ENCODE measurements at places on chromosomes 16 and 17. TPM values are rescaled to one million over a fixed set of nuclear protein-coding genes. Genes with fewer than 3 reads are reported as not detected.

- no peak for DNase-seq
Observed at GRCh38 chr17:17758941-17759563, 77.7 kb downstream of the SREBF1 start.

DNA sequence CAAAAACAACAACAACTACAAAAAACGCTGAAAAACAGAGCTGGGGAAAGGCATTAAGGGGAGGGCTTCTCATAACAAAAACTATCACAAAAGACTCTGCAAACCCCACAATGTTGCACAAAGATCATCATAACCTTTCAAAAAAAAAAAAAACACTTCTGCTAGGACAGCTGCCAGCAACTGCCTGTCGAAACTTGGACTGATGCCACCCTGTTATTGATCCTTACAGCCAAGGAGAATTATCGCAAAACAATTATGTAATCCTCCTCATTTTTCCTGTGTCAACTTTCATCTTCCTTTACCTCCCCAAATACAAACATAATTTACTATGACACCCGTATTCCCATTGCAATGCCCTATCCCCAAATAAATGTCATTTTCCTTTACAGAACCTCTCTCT, 9.3 kb downstream of the CCDC40 start:
- no peak for DNase-seq

DNA sequence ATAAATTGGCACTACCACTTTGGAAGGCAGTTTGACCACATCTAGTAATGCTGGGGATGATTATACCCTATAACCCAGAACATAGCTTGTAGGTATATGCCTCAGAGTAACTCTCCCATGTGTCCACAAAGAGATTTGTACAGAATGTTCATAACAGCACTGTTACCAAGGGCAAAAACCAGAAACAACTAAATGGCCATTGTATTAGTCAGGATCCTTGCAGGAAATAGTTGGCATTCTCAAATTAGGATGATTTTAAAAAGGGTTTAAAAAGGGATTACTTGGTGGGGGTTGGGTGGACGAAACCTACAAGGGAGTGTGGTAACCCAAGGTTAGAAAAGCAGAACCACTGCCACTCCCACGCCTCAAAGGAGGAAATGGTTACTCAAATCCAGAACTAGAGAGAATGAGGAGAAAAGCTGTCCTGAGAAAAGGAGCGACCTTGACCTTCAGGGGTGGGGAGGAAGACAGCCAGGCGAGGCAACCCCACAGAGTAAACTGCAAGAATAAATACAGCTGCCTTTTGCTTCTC, 2.1 kb downstream of the CPPED1 start:
- DNase-seq = no peak

GRCh38 chr16:1326391-1326790, 7.1 kb upstream of the BAIAP3 start:
- DNase-seq = no peak

GRCh38 chr17:27950995-27951394, 57.8 kb upstream of the LYRM9 start:
- no peak for DNase-seq

DNA sequence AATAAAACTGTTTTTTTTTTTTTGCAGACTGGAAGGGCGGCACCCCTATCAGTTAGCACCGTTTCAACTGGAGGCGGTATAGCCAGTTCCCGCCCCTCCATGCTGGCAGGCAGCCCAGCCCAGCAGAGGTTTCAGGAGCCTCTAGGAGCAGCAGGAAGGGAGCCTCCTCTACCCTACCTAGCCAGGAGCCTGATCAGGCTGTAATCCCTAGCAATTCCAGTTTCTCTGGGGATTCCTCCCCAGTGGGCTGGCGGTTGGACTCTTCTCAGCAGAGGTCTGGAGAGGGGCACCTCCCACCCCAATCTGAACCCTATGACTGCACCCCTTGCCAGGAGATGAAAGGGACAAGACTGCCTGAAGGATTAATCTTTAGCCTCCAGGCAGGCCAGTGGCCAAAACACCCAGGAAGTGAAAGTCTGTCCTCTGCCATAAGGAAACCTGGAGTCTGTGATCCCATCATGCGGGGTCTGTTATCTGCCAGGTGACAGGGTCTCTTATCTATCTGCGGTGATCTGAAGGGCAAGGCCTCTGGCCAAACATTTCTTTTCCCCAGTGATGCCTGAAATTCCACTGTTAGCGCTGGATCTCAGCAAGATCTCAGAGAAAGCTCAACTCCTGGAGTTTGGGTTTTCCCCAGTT, 4.9 kb upstream of the CDH1 start:
- DNase-seq = peak; percentile 79

DNA sequence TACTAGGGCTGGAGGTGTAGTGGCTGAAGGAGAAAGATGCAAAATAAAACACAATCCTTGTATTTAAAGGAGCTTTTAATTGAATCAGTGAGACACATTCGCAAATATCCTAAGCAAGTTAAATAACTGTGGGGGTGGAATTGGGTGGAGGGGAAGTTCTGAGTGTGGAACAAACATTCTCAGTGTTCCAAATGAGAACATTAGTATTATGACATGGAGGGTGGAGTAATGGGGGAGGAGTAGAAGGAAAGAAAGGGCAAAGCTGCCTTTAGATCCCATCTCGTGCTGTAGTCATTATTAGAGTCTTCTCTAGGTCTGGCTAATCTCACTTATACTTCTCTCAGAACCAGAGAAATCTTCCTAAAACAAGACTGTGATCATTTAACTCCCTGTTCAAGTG, 169.7 kb downstream of the ANKFN1 start:
- no peak for DNase-seq

DNA sequence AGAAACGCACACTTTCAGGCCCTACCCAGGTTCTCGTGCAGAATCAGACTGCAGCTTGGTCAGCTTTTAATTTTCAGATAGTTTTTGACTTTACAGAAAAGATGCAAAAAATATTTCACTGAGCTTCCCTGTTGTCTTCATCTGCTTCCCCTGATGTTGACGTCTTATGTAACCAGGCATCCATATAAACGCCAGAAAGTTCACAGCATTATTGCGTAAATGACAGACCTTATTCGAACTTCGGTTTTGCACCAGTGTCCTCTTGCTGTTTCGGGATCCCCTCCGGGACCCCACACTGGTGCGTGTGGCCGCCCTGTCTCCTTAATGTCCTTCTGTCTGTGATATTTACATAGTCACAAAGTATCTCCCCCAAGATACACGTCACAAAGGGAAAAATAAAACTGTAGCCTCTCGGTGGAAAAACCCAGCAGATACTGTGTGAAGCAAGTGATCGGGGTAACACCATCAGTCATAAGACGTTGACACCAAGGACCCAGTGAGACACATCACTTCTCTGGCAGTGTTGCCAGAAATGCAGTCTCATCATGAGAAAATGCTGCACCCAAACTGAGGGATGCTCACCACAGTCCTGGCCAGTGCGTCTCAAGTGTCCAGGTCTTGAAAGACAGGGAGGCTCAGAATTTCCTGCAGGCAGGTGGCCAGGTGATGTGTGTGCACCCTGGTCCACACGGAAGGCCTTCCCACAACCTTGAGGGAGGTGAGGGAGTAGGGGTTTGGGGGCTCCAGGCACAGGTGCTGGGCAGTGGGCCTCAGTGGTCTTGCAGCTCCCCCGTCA, 4.3 kb downstream of the BANP start:
- DNase-seq = peak; percentile 24

DNA sequence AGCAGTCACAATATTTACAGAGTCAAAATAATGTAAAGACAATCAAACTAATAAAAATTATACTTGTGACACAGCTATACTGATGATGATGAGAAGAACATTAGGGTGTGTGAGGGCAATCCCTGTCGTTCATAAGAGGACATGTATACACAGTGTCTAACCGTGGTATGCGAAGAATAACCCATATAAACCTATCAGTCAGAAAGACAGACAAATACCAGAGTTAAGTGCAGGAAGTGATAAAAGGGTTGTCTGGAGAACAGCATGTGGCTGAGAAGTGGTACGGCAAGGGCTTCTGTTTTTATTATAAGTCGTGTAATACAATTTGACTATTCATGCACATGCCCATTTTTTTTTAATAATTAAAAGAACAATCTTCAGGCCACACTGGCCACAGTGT, 46.7 kb downstream of the LMF1 start:
- no peak for DNase-seq

GRCh38 chr16:65994291-65994690, 372.2 kb upstream of the CDH5 start:
- no peak for DNase-seq

GRCh38 chr16:11624636-11625607, 38.2 kb upstream of the LITAF start:
- no peak for DNase-seq

DNA sequence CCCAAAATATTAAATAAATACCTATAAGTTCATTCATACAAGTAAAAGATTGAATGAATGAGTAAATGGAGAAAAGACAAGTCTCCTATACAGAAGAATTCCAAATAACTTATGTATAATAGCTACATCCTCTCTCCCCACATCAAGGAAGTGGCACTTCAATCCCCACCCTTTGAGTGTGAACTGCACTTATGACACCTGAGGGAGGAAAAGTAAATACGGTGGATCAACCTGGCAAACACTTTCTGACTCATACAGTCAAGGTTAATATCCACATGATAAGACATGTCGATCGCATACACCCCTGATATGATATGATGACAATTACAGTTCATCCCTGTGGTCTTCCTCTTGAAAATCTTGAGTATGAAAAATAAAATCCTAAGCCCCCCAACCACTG, 18.0 kb downstream of the SLFN12L start:
- DNase-seq = no peak

FBXO39 gene
- not detected for total RNA-seq

Data from H7 (cell line).